ENCODE measurements at places on chromosomes 5 and 9.

- DNase-seq: no peak
Observed at GRCh38 chr9:76996700-76997099, 22.8 kb upstream of the FOXB2 start.

- DNase-seq: no peak
Observed at GRCh38 chr9:112121633-112122032, 53.5 kb downstream of the SUSD1 start.

DNA sequence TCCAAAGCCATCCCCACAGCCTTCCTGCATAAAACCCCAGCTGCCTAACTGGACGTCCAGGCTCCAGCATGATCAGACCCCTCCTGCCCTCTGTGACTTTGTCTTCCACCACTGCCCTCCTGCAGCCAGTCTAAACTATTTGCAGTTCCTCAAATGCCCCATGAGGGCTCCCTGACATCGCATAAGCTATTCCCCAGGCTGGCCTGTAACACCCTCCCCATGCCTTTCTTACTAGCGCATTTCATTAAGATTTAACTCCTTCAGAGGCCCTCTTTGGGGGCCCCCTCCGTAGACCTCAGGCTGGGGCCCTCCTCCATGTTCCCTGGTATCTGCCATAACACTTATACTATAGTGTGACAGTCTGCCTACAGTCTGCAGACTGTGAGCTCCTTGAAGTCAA, 15.5 kb upstream of the SMIM23 start:
- DNase-seq: no peak

DNA sequence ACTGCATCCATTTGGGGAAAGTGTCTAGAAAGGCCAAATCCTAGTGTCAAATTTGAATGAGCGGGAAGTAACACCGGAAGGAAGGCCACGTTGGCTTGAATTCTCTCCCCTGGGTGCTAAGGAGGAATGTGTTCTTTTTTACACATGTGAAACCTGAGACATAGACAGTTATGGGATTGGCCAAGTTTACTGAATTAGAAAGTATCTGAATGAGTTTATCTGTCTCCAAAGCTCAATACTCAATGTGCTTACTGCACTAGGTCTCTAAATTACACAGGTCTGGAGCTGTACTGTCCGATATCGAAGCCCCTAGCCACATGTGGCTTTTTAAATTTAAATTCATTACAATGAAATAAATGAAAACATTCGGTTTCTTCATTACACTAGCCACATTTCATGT, 6.0 kb downstream of the DMRT1 start:
- no peak for DNase-seq

DNA sequence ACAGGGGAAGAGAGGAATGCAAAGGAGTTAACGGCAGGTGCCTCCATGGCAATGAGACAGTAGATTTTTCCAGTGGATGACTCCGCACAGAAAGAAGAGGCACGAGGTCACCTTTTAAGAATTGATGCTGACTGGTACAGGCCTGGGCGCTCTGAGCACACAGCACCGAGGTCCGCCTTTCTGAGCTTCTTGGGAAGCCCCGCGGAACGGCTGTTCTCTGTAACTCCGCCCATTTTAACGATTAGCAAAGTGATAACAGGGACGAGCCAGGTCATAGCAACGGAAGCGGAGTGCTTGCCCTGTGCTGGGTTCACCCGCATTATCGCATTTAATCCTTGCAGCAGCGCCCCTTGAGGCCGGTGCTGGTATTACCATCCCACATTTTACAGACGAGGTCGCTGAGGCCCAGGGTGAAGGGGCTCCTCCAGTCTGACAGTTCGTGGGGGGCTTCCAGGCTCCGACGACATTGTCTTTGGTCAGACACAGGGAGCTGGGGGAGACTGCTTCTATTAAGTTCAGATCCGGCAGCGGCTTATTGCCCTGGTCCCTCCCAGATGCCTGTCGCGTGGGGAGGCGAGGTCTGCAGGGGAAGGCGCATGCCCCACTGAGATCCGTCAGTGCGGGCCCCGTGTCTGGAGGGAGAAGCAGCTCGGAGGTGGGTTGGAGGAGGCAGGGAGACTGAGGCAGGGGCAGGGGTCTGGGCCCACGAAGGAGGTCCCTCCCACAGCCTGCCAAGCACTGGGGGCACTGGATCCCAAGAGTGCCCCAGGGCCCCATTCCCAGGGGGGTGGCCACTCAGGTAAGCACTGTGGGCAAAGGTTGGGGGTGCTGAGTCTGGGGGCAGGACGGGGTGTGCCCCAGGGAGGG, 22.3 kb upstream of the HMCN2 start:
- DNase-seq: no peak

All from NCI-H2029 treated with DMSO at 0.1 percent for 48 hours (cell line).